ENCODE measurements at places on chromosomes 6 and 20.

- no peak for DNase-seq
Measured at GRCh38 chr6:152360034-152360433, 277.1 kb downstream of the SYNE1 start.

DNA sequence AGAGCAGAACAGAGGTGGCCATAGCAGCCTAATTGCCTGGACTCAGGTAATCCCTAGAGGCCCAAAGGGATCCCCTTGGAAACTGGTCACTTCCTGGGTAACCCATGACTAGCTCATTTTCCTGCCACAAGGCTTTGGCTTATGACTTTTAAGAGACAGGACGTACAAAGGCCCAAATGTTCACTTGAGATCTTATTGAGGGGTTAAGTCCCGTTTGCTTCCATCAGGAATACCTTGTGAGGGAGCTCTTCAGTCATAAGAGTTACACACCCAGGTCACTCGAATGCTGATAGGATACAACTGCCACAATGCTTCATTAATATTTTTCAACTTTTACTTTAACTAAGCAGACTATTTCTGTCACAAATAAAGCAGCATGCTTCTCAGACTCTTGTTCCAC, 51.7 kb downstream of the TMEM170B start:
- no peak for DNase-seq

GRCh38 chr20:37066168-37066567, 29.6 kb downstream of the RBL1 start:
- DNase-seq: no peak

GRCh38 chr20:18678549-18679419, 90.9 kb downstream of the DTD1 start:
- DNase-seq: no peak

DNA sequence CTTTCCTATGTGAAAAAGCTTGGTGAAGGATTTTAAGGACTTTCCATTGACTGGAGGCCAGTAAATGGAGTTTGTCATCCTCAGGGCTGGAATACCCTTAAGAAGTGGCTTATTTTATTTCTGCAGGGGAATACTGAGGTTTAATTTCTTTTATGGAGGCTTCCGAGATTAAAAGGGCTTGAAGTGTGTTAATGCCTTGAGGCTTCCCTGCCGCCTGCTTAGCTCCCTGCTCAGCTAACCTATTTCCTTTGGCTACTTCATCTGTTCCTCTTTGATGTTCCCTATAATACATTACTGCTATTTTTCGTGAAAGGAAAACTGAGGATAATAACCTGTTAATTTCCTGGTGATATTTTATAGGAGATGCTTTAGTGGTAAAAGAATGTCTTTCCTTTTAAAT, 44.2 kb downstream of the HLA-DPB1 start:
- DNase-seq: no peak

- DNase-seq: no peak
Measured at GRCh38 chr6:44826025-44826676, 438.6 kb downstream of the CDC5L start.

DNA sequence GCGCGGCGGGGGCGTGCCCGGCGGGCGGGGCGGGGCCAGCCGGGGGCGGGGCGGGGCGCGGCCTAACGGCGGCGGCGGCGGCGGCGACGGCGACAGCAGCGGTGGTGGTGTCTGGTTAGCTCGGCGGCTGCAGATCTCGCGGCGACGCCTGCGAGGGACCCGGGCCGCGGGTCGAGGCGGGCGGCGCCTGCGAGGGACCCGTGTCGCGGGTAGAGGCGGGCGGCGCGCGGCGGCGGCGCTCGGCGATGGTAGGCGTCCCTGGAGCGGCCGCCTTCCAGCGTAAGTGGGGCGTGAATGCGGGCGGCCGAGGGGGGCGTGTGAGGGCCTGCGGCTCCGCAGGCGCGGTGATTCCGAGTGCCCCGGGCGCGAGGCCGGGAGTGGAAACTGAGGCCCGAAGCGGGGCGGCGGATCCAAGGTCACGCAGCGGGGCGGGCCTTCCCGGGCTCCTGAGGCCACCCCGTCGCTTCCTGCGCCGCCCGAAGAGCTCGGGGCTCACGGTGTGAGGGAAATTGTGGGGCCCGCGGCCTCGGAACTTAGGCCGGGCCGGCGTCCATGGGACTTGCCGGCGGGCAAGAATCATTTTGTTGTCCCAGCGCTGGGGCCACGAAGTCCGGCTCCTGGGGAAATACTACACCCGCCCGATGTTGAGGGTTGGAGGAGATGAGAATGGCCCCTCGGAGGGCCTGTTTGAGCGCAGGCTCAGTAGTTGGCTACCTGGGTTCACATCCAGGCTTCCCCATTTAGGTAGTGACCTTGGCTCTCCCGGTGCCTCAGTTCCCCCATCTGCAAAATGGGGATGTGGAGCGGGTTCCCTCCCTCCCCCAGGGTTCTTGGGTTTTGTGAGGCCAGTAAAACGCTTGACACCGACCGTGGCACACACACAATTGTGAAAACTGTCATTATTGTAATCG, at the start of gene CBFA2T2:
Gene CBFA2T2 (plus strand): TSS at position 74 of the 911 bp plus-strand sequence. CDS start 172 bp downstream, at position 246.
- DNase-seq: no peak

- no peak for DNase-seq
Measured at GRCh38 chr6:42771741-42772100, 10.1 kb upstream of the BICRAL start.

- no peak for DNase-seq
Measured at GRCh38 chr20:47815416-47815806, 30.1 kb upstream of the SULF2 start.

- no peak for DNase-seq
Measured at GRCh38 chr6:159778542-159779103, 10.8 kb downstream of the TCP1 start.

DNA sequence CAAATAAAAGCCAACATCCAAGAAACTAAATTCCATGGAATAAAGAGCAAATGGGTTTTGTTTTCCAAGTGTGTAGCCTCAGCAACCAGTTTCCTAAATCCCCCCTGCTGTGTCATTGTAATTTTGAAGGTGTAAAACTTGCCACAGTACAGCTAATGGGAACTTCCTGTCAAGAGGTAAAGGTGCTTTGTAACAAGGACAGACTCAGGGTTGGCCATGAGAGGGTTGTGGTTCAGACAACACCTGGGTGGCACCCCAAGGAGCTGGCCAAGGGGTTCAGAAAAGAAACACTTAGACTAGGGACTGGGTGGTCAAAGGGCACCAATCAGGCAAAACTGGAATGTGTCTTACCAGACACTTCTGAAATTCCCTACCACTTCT, 52.4 kb upstream of the LYRM2 start:
- no peak for DNase-seq

DNA sequence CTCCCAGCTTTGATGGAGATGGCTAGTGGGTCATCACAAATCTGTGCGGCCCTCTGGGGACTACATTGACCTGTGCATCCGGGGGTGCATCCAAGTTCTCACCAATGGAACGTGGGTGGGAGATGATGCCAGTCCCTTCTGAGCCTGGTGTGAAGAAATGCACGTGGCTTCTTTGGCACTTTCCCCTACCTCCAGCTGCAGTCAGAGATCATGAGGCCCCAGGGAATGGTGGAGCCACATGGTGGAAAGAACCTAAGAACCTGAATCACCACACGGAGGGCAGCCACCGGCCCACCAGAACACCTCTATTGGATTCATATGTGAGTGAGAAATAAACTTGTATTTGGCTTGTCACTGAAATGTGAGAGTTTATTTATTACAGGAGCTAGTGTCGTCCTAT, 9.9 kb upstream of the CDKN1A start:
- no peak for DNase-seq

Measured in NCI-H1930 (cell line).